ENCODE measurements at places on chromosomes 7 and 10. TPM values are rescaled to one million over a fixed set of nuclear protein-coding genes. Genes with fewer than 3 reads are reported as not detected.

DNA sequence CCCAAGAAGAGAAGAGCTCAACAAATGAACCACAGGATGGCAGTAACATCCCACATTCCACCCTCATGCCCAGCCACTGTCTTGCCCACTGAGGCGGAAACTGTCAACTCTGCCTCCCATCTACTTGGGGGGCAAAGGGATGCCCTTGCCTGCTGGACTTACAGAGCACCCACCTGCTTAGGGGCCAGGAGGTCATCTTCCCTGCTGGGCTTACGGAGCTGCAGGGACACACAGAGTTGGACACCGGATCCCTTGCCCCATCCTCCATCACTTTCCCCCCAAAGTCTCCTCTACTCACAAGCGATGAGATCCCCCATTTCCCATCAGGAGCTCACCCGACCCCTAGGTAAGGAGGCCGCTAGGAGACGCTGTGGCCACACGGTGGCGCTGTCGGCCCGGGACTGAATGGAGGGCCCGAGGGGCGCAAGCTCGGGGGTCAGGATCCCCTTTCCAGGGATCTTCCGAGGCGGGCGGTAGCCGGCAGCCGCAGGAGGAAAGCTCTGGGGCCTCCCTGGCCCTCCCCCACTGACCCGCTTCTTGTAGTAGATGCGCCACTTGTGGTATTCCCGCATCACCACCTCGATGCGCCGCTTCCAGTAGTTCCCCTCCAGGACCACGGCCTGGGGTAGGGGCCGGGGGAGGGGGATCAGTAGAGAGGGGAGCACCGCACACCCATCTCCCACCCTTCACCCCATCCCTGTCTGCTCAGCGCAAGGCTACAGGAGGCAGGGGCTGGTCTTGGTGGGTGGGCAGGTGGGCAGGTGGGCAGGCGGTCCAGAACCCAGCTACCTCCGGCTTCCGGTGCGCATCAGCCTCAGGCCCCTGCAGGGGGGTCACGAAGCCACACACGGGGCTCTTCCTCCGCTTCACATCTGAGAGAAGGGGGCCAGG is 17.3 kb downstream of the MLXIPL start:
- peak; percentile 78 for DNase-seq

The PAXIP1 gene
- 3.5 TPM for polyA plus RNA-seq

DNA sequence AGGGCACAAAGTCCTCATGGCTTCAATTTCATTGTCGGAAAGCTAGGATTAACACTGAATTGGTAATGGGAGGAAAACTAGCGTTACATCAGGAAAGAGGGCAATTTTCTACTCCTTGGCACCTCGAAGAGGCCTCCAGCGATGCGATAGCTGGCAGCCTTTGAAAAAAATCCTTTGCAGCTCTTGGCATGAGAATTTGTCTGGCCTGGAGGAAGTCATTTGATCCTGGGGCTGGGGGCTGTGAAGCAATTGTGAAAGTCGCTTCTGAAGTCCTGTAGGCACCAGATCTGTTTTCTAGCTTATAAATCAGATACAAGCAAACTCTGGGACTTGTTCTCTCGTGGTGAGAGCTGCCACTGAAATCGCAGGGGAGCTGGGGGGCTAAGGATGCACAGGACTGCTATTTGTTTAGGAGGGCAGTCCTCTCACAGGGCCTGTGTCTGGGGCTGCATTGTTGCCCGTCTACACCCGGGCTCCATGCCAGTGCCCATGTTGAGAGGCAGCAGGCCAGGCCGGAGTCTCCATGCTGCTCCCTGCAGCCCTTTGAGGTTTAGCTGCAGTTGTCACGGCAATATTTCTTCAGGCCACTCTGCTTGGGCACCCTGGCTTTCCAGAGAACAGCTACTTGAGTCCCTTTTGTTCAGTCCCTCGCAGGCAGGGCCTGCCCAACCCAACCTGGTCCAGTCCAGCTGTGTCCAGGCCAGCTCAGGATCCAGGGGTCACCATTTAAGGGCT is 206.8 kb upstream of the LYZL1 start:
- DNase-seq, result no peak

DNA sequence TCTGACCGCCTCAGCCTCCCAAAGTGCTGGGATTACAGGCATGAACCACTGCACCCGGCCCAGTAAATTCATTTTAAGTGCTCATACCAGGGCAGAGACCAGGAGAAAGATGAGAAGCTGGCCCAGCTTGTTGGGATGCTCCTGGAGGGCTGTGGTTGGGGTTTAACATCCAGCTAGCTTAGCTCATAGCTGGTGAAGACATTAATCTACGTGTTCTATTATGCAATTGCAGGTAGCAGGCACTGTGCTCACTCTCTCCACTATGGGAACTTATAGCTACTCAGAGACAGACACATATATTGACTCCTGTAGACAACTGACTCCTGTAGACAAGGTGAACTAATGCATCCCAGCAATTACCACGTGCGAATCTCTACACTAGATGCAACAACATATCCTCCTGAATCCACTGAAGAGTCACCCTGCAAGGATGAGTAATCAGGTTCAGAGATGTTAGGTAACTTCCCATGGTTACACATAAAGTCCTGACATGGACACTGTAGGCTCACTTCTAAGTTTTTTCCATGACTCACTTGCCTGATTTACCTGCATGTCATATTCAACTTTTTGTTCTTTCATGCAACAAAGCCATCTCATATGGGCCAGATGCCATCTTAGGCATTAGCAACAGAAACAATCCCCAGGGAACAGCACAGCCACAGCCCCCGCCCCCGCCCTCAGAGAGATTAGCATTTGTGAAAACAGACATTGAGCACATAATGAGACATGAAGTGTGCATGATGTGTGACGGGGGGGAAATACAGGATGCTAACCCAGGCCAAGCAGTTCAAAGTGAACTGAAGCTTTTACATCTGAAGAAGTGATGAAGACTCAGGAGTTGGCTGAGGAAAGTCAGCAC is 37.2 kb downstream of the ERLIN1 start:
- DNase-seq, result no peak

DNA sequence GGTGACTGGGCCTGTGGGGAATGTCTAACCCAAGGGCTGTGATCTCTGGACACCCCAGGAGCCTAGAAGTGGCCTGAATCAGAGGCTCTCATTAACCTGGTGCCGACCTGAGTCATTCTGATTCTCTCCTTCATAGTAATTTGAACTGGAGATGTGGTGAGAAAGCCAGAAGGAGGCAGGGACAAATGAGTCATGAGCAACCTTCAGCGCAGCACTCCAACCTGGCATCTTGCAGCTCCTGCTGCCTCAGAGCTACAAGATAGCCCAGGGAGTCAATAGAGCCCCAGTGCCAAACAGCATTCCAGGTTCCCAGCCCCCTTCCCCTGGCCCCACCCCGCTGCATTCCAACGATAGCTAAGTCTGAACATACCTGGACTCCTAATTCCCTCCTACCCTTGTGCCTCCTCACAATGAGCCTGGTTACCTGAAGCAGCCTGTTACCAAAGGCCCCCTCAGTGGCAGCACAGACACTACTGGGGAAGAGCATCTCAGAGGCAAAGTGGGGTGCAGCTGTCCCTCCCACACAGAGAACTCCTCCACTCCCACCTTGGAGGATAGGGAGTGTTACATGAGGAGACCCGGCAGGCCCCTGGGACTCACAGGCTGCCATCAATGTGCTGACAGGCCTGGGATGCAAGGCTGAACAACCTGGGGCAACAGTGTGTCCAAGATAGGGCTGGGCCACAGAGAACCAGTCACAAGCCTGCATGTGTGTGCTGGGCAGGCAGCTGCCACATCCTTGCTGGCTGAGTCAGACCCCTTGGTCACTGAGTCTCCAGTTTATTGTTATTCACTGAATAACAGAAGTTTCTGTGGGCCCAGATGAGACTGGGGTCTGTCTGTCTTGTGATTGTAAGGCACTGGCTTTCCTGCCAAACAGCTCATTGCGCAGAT is 76.8 kb upstream of the LEP start:
- no peak for DNase-seq

DNA sequence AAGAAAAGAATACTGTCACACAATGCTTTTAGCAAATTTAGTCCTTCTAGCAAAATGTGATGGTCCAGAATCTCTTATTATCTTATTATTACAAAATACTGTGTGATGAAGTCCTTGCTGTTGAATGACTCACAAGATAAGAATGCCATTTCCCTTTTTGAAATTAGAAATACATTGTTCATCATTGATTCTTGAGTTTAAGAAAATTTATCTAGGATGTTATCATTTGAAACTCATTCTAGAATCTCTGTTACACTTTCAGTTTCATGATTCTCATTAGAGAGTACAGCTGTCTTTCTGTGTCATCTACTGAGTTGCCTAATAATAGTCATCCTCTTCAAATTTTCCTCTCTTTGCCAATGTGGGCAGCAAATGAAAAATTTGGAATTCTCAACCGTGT is 9.6 kb downstream of the ZKSCAN5 start:
- DNase-seq, result no peak

The FLNC gene
- polyA plus RNA-seq, result 5.3 TPM

GRCh38 chr7:37440738-37441385 is 7.8 kb downstream of the ELMO1 start:
- peak; percentile 63 for DNase-seq

The SRRM3 gene
- polyA plus RNA-seq, result 5.5 TPM

The PAX4 gene
- polyA plus RNA-seq, result not detected

DNA sequence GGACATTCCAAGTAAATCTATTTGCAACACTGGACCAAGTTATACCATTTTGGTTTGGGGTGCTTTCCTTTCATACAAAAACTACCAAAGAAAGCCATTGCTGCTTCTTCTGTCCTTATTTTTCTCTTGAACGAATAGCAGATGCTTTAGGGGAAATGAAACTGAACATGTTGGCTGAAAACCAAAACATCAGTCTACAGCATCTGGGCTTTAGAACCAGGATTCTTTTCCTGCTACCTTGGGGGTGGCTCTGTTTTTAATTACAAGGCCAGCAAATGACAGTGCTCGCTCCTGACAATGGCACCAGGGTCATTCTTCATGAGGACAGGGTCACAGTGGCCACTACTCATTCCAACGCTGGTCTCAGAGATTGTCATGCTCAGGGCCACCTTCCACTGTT is 80.3 kb downstream of the WDR11 start:
- peak; percentile 25 for DNase-seq

GRCh38 chr7:25847336-25848070 is 304.5 kb upstream of the NFE2L3 start:
- DNase-seq, result no peak

The RSPH10B2 gene
- polyA plus RNA-seq, result not detected

DNA sequence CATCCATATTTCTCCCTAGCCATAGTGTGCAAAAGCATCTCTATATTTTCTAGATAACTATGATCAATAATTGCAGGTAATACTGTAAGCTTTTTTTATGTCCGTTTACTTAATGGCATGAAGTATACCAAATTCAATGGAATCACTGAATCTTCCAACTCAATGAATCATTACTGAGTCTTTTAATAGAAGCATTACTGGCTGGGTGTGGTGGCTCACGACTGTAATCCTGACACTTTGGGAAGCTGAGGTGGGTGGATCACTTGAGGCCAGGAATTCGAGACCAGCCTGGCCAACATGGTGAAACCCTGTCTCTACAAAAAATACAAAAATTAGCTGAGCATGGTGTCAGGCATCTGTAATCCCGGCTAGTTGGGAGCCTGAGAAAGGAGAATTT is 372.5 kb downstream of the BMPER start:
- DNase-seq, result no peak

GRCh38 chr7:137655804-137656203 is 191.0 kb downstream of the DGKI start:
- no peak for DNase-seq

DNA sequence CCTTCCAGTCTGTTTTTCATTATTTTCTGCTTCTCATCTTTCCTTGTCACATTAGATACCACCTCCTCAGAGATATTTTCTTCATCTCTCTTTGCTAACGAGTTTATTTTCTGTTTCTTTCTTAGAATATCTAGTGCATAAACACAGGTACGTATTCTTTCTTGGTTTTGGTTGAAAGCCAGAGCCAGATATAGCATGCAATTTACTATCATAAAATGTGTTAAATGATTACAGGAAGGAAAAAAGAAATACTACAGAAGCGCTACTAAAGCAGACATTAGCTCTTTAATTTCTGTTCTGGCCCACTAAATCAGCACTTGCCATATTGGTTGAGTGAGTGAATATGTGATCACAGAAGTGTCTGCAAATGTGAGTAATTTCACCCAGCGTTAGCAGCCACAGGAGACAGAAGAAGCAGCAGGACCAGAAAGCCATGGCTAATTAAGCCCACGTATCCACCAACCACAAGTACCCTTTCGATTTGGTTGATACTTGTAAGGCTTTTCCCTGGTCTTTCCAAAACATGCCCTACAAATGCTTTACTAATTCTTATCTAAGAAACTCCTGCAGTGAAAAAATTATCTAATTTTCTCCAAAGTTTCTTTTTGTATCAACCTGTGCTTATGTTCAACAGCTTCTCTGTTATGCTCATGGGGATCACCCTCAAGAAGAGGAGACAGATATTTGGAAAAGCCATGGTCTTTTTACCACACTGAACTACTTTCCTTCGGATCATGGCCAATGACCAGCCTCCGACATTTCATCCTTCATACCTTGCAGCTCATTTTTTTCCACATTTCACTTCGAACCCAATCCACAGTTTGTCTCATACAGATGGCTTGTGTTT is 23.1 kb upstream of the MACC1 start:
- DNase-seq, result no peak

The KEL gene
- not detected for polyA plus RNA-seq

GRCh38 chr10:47449102-47449978 is 34.6 kb downstream of the ANXA8 start:
- peak; percentile 37 for DNase-seq

DNA sequence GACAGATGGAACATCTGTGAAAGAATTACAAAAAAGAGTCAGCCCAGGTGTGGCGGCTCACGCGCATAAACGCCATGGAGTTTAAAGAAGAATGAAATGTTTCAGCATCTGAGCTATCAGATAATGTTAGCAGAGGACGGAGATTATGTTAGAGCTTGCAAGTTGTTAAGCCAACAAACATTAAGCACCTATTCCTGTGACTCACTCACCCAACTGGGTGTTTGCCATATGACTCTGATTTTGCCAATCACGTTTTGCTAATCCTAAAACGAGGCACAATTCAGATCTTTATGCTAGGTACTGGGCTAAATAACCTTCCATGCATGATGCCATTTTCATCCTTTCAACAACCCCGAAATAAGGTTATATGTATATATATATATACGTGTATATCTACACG is 29.0 kb upstream of the CCNY start:
- peak; percentile 58 for DNase-seq

GRCh38 chr7:25529320-25529719 is 301.0 kb upstream of the NPVF start:
- DNase-seq, result no peak
